T-helper 1 cell (primary cell): ENCODE measurements at places on chromosomes 11 and 22.

- DNase-seq = no peak
Measured at GRCh38 chr11:91912322-91912721, 312.3 kb upstream of the FAT3 start.

GRCh38 chr11:92477686-92478085 is 253.1 kb downstream of the FAT3 start:
- no peak for DNase-seq

DNA sequence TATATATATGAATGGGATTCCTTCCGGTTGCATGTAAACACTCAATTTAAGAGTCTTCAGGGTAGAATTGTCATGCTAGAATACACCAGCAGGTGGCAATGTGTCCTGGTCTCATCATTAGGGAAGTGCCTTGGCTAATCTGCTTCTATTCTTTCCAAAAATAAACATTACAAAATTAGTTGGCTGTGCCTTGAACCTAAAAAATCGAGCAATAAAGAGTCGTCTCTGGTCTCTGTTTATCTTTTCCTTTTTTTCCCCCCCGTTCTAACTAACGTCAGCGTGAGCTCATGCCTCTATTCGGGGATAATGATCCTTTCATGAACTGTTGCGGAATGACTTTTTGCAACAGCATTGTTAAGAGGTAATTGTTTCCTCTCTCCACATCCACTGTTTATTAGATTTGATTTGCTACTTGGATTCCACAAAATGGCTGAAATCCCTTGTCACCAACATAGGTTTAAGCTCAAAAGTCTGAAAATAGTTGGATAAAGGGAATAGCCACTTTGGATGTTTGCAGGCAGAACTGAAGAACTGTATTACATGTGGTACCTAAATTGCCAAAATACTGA is 1.2 kb upstream of the ARHGEF12 start:
- DNase-seq = peak; percentile 51

DNA sequence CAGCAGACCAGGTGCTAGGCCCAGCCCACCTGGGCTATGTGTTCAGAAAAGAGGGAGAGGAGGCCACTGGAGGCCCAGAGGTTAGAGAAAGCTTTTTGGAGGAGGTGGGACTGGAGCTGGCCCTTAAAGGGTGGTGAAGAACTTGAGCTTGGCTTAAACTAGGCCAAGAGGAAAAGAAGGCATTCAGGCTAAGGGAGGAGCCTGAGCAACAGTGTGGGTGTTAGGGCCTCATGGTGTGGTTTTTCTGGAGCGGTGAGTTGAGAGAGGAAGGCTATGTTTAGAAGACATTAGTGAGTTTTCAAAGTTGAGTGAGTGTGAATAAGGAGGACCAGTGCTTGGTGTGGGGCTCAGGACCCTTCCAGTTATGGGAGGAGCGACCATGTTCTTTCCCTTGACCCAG is 6.2 kb downstream of the TAF6L start:
- no peak for DNase-seq

DNA sequence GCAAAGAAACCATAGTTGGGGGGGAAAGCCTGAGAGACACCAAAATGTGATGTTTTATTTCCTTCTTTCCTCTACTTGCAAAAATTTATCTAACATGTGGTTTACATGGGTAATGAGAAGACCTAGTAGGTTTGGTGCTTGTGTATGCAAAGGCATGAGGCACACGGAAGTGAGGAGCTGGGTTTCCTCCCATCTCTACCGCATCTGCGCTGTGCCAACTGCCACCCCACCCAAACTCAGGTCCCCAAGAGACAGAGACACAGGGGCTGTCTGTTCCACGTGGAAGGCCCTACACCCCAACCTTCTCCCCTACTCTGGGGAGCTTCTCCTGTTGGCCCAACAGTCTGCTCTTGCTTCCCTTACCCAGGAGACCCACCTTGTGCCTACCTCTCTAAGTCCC is 4.8 kb downstream of the RTL6 start:
- DNase-seq = no peak

GRCh38 chr22:49046546-49047361 is 780.9 kb downstream of the BRD1 start:
- no peak for DNase-seq

- DNase-seq = no peak
Measured at GRCh38 chr11:66600631-66601233, 7.7 kb downstream of the CCS start.

GRCh38 chr22:35561796-35562526 is 21.3 kb downstream of the RASD2 start:
- no peak for DNase-seq

DNA sequence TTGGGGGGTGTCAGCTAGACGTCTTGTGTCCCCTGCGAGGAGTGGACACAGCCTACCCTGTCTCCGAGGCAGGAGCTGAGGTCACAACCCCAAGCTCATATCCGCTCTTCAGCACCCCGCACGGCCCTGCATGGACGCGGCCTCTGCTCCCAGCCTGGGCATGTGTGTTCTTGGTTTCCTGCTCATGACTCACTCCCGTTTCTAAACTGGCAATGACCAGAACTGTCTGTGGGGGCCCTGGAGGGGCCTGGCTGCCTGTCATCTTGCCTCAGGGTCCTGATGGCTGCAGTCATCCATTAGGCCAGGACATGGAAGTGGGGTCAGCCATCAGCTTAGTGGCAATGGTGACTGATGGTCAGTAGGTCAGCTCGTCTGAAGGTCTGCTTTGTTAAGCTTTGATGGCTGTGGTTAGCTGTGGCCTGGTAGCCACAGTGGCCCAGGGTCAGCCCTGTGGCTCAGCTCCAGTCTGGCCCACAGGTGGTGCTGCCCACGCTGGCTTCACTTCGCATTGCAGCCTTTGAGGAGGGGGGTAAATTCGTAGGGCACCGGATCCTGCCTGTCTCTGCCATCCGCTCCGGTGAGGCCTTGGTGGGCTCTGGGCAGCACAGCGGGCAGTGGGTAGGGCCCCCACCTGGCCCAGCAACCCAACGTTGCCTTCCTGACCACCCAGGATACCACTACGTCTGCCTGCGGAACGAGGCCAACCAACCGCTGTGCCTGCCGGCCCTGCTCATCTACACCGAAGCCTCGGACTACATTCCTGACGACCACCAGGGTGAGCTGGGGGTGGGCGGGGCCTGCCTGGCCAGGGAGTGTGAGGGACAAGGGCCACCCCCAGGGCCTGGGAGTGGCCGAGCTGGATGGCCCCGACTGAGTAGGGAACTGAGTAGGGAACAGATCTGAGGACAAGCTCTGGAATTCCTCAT is 12.0 kb downstream of the PLCB3 start:
- DNase-seq = no peak

DNA sequence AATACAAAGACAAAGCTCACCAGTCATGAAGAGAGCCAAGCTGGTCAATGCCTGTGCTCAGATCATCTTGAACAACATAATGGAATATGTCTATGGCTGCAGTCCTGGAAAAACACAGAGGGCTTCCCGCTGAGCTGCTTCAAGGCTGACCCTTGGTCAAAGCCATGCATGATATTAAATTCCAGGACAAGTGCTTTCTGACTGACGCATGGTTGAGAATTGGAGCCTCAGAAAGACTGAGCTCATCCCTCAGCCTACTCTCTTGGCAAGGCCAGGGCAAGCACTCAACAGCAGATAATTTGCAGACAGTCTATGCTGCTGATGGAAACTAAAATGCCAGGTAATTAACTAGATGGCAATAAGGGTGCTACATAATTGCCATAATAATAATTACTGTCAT is 89.2 kb downstream of the GALNT18 start:
- no peak for DNase-seq
